ENCODE measurements at places on chromosomes 2 and 18.

- no peak for DNase-seq
Observed at GRCh38 chr2:163375070-163375469, 360.7 kb downstream of the FIGN start.

DNA sequence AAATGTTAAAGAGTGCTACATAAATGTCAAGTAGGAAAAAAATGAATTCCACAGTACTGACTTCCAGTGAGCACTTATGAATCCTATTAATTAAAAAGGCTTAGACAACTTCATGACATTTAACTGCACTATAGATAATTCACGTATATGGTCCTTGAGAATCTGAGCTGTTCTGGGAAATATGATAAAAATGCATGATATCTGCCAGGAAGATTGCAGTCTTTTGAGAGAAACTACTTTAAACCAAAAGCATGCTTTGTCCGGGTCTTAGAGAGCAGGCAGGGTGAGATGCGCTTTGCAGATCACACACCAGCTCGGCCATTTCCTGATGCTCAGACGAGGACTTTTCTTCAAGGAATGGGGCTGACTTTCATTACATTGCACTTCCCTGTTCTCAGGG lies 42.6 kb downstream of the CMPK2 start:
- no peak for DNase-seq

DNA sequence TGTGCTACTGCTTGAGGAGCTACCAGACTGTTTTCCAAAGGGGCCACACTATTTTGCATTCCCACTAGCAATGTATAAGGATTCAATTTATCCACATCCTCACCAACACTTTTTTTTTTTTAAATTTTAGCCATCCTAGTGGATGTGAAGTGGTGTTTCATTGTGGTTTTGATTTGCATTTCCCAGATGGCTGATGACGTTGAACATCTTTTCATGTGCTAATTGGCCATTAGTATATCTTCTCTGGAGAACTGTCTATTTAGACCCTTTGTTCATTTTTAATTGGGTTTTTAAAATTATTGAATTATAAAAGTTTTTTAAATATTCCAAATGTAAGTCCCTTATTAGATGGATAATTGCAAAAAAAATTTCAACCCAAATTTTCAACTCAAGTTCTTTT lies 121.1 kb downstream of the MAPK4 start:
- DNase-seq: no peak

DNA sequence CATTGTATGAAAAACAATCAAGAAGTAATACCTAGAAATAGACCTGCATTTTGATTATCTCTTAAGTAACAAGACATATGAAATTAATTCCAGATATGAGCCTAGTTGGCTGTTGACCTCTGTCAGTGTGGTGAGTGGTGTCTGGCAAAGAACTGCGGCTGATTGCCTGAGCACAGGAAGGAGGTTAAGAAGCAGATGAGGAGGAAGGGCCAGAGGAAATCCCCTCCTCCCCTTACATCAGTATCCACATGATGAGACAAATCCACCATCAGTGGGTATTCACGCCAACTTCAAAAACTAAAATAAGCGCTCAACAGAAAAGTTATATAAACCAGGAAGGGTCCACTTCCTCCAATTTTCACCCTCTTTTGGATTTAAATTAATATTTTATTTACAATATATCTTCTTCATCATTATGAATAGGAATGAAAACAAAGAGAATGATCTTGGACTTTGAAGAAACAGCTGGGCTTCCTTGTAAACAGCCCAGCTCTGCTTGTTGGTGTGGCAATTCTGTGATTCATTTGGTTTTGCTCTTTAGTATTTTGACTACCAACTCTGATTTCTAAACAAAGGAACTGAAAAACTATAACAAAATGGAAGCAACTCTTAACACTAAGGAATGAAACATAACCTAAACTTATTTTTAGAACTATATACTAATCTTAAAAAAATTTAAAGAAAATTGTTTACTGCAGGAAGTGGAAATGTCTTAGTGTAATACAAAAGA lies 27.3 kb downstream of the RFTN2 start:
- DNase-seq: no peak

GRCh38 chr2:122539311-122539710 lies 783.9 kb downstream of the TSN start:
- no peak for DNase-seq

- no peak for DNase-seq
Observed at GRCh38 chr2:56681659-56682396, 498.0 kb downstream of the CCDC85A start.

- no peak for DNase-seq
Observed at GRCh38 chr2:100780203-100781008, 39.5 kb upstream of the NPAS2 start.

GRCh38 chr2:69156624-69157023 lies 143.6 kb downstream of the ANTXR1 start:
- DNase-seq: no peak

DNA sequence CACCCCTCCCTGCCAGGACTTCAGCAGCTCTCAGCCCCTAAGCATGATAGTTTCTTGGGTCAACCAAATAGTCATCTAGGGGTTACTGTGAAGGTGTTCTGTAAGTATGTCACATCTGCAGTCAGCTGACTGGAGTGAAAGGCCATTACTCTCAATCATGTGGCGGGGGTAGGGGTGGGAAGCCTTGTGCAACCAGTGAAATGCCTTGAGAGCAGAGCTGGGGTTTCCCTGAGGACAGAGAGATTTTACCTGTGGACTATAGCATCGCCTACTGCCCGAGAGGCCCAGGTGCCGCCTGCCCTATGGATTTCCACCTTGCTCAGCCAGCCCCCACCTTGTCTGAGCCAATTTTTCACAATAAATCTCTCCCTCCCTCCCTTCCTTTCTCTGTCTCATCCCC lies 20.9 kb upstream of the KLF11 start:
- DNase-seq: no peak

DNA sequence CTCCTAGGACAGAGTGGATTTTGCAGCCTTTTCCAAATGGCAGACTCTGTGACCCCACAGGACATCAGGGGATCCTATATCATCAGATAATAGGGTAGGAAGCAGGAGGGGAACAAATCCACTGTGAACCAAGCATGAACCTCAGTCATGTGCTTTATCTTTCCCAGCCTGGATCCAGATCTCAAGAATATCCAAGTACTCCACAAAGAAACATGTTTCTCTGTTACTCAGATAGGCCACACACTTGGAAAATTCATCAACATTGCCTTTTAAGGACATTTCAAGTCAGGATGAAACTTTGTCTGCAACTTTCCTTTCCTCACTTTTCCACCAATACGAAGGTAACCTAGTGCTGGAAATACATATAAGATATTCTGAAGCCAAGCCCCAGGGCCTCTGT lies 85.8 kb downstream of the RDH14 start:
- DNase-seq: no peak

DNA sequence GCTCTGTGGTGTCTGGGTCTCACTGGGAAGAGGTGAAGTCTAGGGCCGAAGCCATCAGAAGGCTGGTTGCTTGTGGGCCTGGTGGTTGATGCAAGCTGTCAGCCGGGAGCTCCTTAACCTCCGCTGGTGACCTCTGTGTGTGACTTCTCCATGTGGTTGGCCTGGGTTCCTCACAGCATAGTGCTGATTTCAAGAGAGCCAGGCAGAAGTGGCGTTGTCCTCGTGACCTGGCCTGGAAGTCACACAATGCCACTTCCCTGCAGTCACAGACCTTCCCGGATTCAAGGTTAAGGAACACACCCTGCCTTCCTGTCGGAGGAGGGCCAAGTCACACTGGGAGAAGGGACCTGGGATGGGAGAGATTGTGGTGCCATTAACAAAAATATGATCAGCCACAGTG lies 303.7 kb upstream of the HS6ST1 start:
- DNase-seq: no peak

GRCh38 chr2:138444411-138444810 lies 57.2 kb upstream of the SPOPL start:
- no peak for DNase-seq

DNA sequence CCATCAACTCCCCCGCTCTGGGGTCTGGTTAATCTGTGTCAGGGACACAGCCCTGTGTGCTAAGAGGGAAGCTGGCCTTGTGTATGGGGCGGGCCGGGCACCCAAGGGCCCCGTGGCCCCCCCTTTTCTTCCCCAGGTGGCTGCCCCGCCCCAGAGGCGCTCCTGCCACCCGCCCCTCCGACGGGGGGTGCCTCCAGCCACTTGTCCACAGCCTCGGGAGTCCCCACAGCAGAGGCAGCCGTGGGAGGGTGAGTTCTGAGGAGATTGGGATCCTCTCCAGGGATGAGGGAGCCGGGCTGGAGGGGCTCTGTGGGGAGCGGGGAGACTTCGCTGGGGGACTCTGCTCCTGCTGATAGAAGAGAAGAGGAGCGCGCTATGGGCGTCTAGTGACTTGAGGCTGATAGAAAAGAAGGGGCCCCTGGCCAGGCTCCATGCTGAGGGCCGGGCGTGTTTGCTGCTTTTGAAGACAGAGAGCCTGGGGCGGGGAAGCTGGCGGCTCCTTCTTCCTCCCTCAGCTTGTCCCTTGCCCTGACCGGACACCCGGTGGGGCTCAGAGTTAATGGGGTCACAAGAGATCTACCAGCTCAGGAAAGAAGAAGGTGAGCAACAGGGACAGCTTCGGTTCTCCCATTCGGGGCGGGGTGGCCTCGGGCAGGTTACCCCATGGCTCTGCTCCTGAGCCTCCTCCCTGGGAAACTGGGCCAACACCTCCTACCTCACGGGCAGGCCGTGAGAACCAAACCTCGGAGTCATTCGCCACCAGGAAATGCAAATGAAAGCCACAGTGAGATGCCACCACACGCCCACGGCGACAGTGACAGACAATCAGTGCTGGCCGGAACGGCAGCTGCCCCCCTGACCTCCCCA lies 89.4 kb upstream of the TAF1B start:
- DNase-seq: peak; percentile 63

DNA sequence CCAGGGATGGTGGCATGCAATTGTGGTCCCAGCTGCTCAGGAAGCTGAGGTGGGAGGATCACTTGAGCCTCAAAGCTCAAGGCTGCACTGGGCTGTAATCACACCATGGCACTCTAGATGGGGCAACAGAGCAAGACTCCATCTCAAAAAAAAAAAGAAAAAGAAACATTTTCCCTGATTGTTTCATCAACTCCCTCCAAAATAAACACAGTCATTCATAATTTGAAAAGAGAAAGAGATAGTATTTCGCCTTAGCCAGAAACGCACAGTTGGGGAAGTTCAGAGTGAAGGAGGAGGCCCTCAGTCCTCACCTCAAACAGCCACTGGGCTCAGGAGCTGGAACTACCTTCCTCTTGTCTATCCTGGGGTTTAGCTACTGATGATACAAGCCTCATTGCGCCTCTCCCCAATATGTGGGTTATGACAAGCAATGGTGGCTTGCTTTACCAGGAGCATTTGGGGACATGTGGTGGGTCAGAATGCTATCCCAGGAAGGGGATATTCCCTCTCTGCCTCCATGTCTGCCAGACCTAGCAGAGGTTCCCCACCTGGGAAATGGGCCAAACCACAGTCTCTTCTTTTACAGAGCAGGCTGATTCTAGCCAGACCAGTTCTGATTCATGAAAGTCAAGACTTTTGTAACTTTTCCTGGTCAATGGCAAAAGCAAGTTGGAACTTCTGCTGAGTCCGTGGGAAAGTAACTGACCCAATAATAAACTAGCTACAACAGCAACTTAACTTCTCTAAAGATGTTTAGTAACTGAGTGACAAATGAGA lies 22.2 kb upstream of the TMEM87B start:
- DNase-seq: no peak

- no peak for DNase-seq
Observed at GRCh38 chr2:216960671-216961268, 100.9 kb upstream of the TNP1 start.

DNA sequence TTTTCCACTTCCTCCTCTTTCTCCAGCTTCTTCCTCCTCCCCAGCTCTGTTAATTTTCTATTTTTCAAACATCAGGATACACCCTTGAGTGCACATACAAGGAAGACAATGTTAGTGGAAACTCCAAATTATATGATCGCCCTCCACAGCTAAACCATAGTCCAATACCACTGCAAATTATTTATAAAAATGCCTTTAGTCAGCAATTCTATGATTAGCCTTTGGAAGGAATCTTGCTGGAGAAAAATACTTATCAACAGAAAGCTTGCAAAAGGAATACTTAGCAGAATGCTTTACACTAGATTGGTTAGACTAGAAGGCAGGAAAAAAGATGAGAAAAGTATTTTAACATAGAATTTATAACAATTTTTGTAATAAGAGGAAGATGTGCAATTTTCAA lies 178.9 kb downstream of the FAM124B start:
- no peak for DNase-seq

DNA sequence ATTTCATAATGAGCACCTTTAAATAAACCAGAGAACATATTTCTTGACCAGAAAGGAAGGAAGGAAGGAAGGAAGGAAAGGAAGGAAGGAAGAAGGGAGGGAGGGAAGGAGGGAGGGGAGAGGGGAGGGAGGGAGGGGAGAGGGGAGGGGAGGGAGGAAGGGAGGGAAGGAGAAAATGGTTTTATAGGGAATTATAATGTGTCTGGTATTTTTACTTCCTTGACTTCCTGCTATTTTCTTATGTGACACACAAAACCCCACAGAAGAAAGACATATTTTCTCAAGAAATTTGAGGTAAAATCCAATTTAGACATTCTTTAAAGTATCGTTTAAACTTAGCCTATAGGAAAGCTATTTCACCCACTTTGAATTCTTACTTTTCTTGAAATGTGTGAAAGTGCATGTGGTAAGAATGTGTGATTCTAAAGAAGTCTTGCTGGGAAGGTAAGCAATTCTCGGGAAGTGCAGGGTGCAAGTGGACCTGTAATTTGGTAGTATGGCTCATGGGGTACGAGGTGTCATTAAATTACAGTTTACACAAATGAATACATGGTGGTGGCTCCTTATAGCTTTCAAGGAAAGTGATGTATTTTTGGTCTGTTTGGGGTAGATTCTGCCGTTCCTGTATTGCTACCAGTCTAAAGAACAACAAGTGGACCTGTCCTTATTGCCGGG lies 18.0 kb downstream of the RNF125 start:
- DNase-seq: no peak

GRCh38 chr18:45320724-45321123 lies 294.6 kb upstream of the SLC14A2 start:
- no peak for DNase-seq

DNA sequence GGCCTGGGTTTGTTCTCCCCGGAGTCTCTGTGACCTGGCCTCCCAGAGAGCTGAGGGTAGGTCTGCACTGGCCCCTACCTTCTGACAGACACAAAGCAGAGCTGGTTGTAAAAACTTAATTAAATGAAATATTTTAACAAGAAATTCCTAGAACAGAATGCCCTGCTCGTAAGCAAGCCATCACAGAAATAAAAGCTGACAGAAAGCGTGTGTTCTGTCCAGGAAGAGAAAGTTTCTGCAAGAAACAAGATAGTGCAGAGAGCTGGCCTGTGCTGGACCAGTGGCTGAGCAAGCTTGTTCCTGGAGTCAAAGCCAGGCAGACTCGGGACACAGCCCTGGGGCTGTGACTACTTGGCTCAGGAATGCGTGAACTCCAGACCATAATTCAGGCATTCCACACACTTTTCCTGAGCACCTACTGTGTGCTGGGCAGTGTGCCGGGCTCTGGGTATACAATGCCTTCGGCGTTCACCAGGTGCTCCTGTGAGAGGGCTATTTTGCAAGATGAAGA lies 51.6 kb downstream of the APOB start:
- no peak for DNase-seq

DNA sequence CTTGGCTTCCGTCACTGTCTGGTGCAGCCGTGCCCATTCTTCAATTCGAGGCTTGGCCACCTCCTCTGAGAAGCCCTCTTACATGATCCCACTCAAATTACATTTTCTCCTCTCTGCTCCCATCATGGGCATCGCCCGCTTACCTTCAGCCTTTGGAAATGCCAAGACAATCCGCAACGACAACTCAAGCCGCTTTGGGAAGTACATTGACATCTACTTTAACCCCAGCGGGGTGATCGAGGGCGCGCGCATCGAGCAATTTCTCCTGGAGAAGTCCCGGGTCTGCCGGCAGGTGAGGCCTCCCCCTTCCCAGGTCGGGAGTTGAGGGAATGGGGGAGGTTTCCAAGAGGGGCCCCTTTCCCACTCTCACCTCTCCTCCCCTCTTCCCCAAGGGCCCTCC lies 38.3 kb downstream of the MYO7B start:
- DNase-seq: no peak

Measured in T-helper 2 cell (primary cell).